ENCODE measurements at places on chromosomes 6 and 20.
A peak's percentile ranks its signal among the peaks of the same experiment; 100 is the strongest.

- peaks cover 81% of the 10 kb centered on the region for H3K36me3 ChIP-seq
- H3K27ac ChIP-seq, result no peak overlapping the region
- no peaks in the 10 kb centered on the region for H3K27me3 ChIP-seq
- DNase-seq, result no peak
Measured at GRCh38 chr6:89853068-89853467, 23.4 kb downstream of the CASP8AP2 start.

DNA sequence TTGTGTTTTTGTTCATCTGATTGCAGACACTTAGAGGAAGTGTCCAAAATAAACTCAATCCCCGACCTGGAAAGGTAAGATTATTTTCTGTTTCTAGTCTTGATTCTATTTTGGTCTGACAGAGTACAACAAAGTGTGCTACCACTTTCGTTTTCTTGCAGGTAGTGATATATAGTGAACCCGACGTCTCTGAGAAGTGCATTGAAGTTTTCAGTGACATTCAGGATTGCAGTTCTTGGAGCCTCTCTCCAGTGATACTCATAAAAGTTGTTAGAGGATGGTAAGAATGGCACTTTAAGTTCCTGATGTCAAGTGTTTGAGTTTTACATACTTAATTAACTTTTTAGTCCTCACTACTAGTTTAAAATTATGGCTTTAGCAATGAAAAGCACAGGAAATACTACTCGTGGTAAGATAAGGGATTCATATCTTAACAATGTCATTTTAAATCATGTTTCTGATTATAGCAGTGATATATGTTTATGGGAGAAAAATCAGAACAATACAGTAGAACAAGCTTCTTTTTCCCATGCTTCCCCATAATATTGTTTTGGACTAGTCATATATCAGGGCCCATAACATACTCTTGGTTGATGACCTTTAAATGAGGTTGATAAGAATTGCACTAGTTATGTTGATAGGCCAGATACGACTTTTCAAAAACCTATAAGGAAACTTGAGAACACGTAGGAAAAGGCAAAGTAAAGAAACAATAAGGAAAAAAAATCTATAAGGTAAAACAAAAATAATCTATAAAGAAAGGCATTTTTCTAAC, 104.0 kb downstream of the RTN4IP1 start:
- no peak overlapping the region for H3K4me3 ChIP-seq
- H3K27me3 ChIP-seq, result peaks cover 3% of the 10 kb centered on the region
- no peak overlapping the region for H3K27ac ChIP-seq
- H3K4me1 ChIP-seq, result peaks cover 8% of the 10 kb centered on the region

GRCh38 chr6:13453771-13454251, 33.6 kb downstream of the GFOD1 start:
- no peak for DNase-seq
- no peak overlapping the region for H3K27ac ChIP-seq
- H3K4me1 ChIP-seq, result peaks cover 6% of the 10 kb centered on the region
- H3K4me3 ChIP-seq, result no peak overlapping the region
- H3K27me3 ChIP-seq, result no peaks in the 10 kb centered on the region

- H3K4me3 ChIP-seq, result no peak overlapping the region
- H3K27ac ChIP-seq, result peak overlapping the region; percentile 81
- peaks cover 31% of the 10 kb centered on the region for H3K4me1 ChIP-seq
- H3K27me3 ChIP-seq, result no peaks in the 10 kb centered on the region
- DNase-seq, result peak; percentile 76
- H3K36me3 ChIP-seq, result peaks cover 56% of the 10 kb centered on the region
Measured at GRCh38 chr20:50744143-50744792, 12.9 kb downstream of the PARD6B start.

Data from K562 (cell line).